ENCODE measurements at places on chromosomes 1 and 21.

- DNase-seq = peak; percentile 41
Measured at GRCh38 chr1:41379738-41380130, 18.5 kb downstream of the FOXO6 start.

DNA sequence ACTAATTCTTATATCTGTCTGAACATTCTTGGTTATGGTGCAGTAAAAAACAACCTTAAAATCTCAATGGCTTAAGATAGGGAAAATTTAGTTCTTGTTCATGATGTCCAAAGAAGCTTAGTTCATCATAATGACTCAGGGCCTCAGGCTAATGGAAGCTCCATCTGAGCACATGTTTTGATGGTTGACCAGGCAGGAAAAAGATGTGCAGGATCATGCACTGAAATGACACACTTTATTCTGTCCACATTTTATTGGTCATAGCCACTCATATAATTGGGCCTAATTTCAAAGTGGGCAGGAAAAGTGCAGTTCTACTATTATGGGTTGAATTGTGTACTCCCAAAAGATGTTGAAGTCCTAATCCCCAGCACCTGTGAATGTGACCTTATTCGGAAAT, 198.2 kb downstream of the CENPF start:
- no peak for DNase-seq

- DNase-seq = no peak
Measured at GRCh38 chr21:35106246-35106835, 57.2 kb upstream of the RUNX1 start.

- no peak for DNase-seq
Measured at GRCh38 chr1:221989741-221990140, 247.9 kb upstream of the DUSP10 start.

DNA sequence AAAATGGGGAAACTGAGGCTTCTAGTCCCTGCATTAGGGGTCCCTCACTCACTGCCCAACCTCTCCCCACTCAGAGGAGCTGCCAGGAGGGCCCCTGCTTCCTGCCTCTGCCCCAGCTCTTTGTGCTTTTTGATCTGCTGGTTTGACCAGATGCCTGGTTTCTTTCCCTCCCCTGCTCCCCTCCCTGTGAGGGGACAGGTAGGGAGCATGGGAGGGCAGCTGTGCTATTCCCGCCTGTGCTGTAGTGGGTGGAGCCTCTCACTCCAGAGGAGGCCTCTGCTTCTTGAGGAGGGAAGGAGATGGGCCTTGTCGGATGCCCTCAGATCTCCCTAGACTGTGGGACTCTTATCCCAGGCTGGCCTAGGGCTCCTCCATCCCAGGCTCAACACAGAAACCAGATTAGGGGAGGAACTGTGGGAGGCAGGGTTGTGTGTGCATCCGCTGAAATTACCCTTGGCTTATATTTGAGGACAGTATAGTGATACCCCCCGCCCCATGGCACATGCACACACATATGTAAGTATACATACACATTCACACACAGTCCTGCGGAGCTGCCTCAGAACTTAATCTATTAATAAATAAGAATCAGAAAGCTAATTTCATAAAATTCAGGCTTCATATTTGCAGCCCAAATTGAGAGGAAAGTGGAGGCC, 4.6 kb downstream of the BOLA1 start:
- DNase-seq = no peak

GRCh38 chr1:31095298-31095981, 29.9 kb upstream of the PUM1 start:
- DNase-seq = no peak

- DNase-seq = no peak
Measured at GRCh38 chr1:30040081-30041019, 683.0 kb downstream of the MATN1 start.

- no peak for DNase-seq
Measured at GRCh38 chr1:21553116-21553926, 44.1 kb downstream of the ALPL start.

GRCh38 chr1:30449003-30449402, 274.4 kb downstream of the MATN1 start:
- DNase-seq = no peak

GRCh38 chr1:205430696-205431305, 8.9 kb upstream of the LEMD1 start:
- no peak for DNase-seq

- no peak for DNase-seq
Measured at GRCh38 chr1:56461158-56462127, 117.9 kb downstream of the PLPP3 start.

GRCh38 chr1:225484657-225485214, 56.9 kb upstream of the LBR start:
- DNase-seq = no peak

DNA sequence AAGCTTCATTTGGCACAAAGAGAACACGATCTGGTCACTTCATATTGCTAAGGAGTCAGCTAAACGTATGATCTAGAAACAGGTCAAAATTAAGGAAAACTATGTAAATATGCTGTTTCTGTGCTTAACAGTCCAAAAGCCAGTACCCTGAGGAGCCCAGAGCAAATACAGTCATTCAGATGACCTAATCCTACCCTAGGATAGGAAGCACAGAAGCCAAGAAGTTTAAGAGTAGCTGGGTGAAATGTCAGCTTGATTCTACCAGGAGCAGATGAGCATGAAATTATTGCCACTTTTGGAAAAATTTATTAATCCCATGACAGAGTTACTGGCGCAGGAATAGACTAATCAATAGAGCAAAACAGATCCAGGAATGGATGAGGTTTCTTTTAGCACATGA, 18.3 kb downstream of the SORT1 start:
- no peak for DNase-seq

DNA sequence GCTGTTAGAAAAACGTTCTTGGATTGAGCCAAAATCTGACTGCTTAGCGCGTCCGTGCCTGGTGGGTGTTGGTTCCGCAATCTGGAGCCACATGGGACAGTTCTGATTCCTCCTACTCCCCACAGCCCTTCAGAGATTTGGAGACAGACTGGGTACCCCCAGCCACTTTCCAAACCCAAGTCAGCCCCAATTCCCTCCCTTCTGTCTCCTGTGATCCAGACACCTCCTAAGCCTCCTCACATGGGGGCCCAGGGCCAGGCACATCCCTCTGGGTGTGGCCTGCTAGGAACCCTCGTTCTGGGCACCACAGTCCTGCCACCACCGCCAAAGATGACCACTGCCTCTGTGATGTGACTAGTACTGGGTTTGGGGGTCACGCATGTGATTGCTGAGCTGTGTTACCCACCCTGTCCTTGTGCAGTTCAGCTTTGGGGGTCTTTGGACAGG, 4.8 kb downstream of the PLA2G5 start:
- no peak for DNase-seq

DNA sequence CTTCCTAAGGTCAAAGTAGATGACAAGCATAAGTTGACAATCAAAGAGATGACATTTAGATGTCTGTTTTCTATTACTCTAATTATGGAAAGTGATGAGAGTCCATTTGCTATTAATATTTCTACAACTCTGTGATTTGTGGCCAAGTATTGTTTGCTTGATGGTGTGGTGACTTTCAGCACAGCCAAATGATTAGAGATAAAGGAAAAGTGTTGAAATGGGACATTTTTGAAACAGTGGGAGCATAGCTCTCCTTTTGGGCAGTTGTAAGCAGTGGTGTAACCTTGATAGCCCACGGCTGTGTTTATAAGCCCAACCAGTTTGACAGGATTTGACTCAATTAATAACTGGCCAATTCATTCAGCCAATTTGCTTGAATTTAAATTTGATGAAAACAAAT, 31.6 kb downstream of the ZC3H11B start:
- DNase-seq = no peak

DNA sequence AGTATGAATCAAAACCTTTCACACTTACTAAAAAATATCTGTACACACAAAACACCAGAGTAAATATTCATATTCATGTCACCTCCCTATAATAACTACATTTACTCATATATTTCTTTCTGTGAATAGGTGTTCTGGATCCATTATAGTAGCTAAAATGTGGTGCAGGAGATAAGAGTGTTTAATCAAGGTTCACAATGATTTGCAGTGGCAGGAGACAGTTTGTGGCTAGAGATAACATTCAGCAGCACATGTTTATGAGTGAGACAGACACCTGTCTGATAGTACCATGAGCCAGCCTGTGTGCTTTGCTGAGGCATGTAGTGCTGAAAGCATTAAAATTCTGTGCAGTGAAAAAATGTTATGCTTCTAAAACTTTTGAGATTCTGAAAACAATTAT, 410.3 kb downstream of the SRGAP2C start:
- DNase-seq = no peak

DNA sequence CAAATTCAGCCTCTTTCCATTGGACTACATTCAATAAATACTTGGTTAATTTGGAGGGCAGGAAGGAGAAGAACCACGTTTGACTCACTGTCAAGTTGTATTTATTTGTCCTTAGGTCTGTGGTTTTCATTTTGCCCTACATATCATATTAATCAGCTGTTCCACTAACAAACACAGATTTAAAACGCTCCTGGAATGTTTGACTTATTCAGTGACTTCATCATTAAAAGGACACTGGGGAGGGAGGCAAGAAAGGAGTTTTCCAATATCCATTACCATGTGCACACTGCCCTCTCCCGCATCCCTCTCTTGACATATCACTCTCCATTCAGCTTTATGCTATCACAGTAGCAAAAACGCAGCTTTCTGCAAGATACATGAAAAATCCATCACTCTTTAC, 98.2 kb upstream of the C1orf87 start:
- DNase-seq = no peak

- DNase-seq = peak; percentile 89
Measured at GRCh38 chr1:151459331-151460046, at the start of gene POGZ. Gene POGZ (minus strand): TSS chr1:151459494. CDS start chr1:151442204, 17,290 bp downstream.

DNA sequence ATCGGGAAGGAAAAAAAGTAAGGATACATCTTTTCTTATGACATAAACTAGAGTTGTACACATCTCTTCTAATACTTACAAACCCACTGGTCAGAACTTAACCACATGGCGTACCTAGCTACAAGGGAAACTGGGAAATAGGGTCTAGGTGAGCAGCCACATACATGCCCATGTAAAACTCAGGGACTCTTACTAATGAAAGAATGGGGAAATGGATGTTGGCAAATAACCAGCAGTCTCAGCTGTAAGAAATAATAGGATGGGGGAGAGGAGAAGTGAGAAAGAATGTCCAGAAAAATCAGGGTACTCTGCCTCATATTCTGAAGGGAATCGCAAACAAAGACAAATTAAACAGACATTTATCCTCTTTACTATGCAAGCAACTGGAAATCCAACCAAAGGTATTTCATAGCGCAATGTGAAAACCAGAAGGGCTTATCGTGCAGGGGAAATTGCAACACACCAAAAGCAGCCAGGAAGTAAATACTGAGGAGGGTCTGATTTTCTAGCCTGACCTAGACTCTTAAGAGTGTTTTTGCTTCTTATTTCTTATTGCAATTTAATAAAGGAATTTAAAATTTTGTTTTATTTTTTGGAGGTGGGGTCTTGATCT, 17.5 kb downstream of the GTF2B start:
- no peak for DNase-seq

GRCh38 chr1:156859523-156860112, 701 bp upstream of the INSRR start:
- no peak for DNase-seq

- DNase-seq = no peak
Measured at GRCh38 chr1:14267991-14268390, 330.5 kb upstream of the KAZN start.

- DNase-seq = peak; percentile 56
Measured at GRCh38 chr21:26070822-26071425, 99.6 kb downstream of the APP start.

- DNase-seq = no peak
Measured at GRCh38 chr1:18414872-18415447, 65.8 kb upstream of the KLHDC7A start.

GRCh38 chr1:90319918-90320317, 325.0 kb downstream of the ZNF326 start:
- no peak for DNase-seq

DNA sequence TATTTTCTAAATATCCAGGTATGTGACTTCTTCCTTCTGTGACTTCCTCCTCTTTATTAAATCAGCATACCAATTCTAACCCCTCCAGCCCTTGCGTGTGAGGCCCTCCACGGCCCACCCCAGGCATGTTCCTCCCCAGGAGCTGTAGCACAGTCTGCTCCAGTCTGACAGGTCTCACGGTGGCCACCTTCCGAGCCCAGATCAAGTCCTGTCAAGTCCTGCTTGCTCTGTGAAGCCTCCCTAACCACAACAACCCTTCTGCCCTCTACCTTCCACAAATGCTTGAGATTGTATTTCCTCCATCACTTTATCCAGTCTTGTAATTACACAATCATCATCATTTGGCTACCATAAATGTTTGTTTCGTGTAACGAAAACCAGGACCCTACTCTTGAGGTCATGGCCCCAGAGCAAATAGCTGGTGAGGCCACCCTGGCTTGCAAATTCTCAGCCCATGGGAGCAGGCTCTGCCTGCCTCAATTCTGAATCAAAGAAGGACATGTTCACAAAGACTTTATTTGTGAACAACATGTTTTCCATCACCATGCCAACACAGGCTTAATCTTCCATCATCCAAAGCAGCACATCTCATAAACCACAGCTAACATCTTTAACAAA, 33.0 kb upstream of the S100A7 start:
- DNase-seq = no peak

- DNase-seq = peak; percentile 8
Measured at GRCh38 chr1:107953556-107953955, 11.4 kb downstream of the VAV3 start.

GRCh38 chr1:228306275-228307217, 98.7 kb downstream of the OBSCN start:
- DNase-seq = no peak

DNA sequence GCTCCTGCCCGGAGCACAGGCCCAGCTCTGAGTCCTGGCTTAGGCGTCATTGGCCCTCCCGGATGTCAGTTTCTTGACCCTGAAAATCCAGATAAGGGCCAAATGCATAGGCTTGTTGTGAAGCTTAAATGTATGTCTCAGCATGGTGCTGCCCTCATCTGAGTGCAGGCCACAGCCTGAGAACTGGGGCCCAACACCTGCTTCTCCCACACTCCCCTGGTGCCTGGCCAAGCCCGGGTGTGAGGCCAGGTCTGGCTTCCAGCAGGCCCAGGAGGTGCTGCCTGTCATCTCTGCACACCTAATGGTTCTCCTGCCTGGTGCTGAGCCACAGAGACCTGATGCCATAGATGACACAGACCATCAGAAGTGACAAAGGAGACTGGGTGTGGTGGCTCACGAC, 14.0 kb downstream of the MX2 start:
- no peak for DNase-seq

- DNase-seq = no peak
Measured at GRCh38 chr1:117818456-117818855, 111.0 kb downstream of the GDAP2 start.

DNA sequence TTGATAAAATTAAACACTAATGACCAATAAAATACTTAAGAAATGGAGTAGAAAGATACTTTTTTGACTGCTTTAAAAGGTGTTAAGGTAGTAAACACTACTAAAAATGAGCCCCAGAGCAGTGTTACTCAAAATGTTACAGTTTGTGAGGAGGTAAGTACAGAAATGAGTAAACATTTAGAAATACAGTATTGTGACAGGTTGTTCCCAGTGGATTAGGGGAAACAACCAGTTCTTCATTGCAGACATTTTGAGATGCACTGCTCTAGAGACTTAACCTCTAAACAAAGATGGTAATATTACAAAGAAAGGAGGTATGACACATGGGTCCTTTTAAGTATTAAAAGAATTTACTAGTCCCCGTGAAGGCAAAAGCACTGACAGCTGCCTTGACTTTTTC, 12.7 kb downstream of the DHX9 start:
- DNase-seq = no peak

GRCh38 chr1:164040754-164041153, 518.2 kb upstream of the PBX1 start:
- DNase-seq = no peak

Data from DMS79 (cell line).